ENCODE measurements at places on chromosomes 1 and 21. TPM values are rescaled to one million over a fixed set of nuclear protein-coding genes. Genes with fewer than 3 reads are reported as not detected.

DNA sequence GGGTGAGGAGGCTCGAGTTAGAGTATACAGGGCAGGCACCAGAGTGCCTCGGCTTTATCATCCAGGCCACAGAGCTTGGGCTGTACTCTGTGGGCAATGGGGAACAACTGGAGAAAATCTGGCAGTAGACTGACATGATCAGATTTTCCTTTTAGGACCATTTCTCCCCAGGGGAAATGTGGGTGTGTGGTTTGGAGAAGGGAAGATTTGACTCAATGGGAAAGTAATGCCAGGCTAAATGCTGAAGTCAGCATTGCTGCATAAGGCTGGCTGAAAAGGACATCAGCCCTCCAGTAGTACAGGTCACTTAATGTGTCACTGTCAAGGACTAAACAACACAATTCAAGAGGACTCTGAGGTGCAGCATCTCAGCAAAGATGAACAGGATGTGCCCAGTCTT, 5.0 kb downstream of the FYB2 start:
- no peak for DNase-seq

- no peak for DNase-seq
Observed at GRCh38 chr1:205456383-205456867, 580 bp upstream of the BLACAT1 start.

- DNase-seq = no peak
Observed at GRCh38 chr1:183330335-183330734, 87.8 kb downstream of the NMNAT2 start.

DNA sequence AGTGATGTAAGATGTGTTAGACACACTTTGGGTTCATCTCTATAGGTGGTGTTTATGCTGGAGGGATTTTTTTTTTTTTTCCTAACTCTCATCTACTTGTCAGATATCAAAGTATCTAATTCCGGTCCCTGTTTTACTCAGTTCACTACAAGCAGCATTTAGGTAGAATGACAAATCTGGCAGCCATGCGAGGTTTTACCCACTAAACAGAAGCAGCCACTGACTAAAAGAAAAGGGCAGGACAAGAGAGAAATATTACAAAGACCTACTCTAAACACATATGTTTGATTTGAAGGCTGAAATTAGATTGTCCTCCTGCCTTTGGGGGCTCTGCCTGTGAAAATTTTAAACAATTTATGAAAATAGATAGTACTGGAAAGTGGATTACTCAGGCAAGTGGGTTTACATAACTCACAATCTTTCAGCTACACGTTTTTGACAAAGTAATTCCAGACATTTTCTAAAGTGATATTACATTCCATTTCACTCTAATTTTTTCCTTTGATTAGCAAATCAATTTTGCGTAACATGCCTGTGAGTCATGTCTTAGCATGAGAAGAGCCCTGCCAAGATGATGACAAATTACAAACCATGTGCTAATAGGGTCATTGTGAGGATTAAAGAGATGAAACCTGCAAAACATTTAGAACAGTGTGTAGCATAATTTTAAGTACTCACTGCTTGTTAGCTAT, 172.6 kb downstream of the PLA2G4A start:
- peak; percentile 97 for DNase-seq

The PRRC2C gene
- total RNA-seq = 54.9 TPM

DNA sequence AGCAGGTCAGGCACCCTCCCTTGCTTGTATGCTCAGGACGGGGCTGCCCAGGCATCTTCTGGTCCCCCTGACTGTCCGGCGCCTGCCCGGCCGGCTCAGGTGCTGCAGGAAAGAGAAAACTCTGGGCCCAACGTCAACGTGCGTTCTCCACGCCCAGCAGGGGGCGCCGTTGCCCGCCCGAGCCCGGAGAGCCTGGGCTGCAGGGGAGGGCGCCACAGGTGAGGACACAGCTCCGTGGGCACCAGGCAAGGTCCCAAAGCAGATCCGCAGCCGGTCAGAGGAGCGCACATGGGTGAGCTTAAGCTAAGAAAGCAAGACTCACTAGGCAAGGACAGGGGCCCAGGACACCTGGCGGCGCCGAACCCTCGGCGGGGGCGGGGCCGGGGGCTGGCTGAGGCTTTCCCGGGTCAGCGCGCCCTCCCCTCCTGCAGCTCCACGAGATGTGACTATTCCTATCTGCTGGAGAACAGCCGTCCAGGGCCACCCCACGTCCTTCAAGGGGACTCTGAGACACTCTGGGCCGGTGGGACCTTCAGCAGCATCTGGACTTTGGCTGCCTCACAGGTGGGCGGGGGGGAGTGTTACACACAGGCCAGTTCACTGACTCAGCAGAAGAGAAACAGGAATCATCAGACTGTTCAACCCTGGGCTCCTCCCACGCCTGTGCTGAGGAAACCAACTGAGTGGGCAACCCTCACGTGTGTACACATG, 29.3 kb downstream of the KRTAP10-1 start:
- no peak for DNase-seq

DNA sequence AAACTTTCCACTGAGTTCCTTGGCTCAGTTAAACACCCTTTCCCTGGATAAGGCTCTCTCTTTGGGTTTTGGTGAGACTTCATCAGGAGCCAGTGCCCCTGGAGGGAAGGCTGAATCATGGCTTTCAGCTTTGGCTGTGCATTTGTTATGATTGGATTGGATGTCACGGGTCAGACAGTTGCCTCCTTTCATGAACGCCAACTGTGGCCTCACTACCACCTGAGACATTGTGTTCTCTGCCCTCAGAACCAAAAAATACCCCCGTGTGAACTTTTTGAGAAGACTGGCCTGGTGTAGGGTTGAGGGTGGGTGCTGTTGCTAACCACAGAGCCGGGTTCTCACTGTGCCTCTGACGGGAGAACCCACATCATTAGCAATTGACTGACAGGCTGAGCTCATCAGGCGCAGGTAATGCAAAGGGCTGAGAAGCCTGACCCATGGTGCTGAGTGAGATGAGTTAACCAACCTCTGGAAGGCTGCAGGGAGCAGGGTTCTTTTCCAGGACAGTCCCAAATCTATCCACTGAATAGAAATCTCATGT, 65.6 kb downstream of the HHAT start:
- DNase-seq = no peak

DNA sequence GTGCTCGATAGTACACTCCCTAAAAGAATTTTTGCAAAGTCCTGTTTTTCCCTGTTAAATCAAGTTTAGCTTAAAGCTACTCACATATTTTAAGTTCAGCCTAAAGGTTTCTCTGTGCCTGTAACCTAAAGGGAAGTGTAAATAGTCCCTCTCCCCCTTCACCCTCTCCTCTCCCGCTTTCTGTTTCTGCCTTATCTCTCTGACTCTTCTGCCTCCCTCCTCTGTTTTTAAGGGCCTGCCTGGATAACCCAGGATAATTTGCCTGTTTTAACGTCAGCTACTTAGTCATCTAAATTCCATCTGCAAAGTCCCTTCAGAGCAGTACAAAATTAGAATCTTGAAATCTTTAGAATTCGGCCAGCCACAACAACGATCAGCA, 92.6 kb downstream of the NID1 start:
- DNase-seq = peak; percentile 15

DNA sequence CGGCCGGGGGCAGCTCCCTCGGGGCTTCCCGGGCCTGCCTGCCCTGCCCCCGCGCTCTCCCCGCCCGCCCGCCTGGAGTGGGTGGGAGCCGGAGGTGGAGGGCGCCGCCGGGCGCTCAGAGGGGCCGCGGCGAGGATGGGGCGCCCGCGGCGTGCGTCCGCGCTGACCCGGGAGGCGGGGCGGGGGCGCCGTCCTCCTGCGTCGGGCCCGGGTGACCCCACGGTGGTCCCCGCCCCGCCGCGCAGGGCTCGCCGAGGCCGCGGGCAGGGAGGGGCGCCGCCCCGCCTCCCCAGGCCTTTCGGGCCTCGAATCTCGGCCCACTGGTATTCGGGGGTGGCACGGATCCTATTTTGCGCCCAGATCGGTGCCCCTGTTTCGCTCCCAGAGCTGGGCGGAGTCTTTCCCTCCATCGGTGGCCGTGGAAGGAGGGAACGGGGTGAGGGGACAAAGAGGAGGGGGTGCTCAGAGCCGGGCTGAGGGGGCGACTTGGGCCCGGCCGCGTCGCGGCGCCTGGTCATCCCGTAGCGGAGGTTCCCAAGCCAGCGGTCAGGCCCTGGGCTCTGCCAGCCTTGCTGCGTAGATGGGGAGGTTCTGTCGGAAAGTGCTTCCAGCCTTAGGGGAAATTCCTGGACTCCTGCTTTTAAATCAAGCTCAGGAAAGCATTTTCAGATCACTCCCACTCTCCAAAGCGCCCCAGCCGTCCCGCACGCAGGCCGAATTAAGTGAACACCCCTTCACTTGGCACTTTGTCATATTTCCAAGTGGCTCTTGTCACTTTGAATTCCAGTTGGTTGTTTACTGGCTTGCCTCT, 545 bp downstream of the PATJ start:
- peak; percentile 30 for DNase-seq

The RGSL1 gene
- not detected for total RNA-seq

- DNase-seq = peak; percentile 82
Observed at GRCh38 chr1:58754073-58754613, 29.7 kb downstream of the JUN start.

The MMP23B gene
- 0.26 TPM for total RNA-seq

DNA sequence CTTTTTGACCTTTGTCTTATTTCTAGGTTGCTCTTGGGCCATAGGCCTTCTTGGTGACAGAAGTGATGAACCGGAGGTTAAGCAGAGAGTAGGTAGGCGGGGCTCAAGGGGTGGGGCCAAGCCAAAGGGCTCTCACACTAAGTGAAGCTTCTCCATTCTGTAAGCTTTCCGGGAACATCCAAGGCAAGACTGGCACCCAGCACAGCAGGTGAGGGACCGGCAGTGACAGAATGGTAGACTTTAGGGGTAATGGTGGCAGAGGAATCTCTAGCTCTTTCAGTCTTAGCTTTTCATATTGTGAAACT, at the start of gene TNFAIP8L2:
TNFAIP8L2 (plus strand) TSS at position 135 of the 305 bp plus-strand sequence. CDS start 2,049 bp downstream, outside the sequence.
- no peak for DNase-seq

The C1orf21 gene
- 10.3 TPM for total RNA-seq

The PTGS2 gene
- 22.1 TPM for total RNA-seq

GRCh38 chr1:186465946-186466345, 5.0 kb upstream of the PDC start:
- DNase-seq = no peak

The CA6 gene
- total RNA-seq = not detected

DNA sequence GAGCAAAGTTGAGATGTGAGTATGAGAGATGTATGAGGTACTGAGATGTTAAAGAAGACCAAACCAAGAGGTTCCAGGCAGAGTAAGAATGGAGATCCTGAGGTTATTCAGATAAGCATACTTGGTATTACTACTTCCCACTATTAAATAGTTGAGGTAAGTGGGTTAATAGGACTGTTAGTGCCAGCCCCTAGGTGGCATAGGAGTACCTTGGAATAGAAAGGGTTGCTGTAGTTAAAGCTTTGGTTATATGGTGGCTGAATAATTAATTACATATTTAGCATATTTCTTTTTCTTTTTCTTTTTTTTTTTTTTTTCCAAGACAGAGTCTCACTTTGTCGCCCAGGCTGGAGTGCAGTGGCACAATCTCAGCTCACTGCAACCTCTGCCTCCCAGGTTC, 397.9 kb upstream of the TMPRSS15 start:
- DNase-seq = peak; percentile 7

- peak; percentile 63 for DNase-seq
Observed at GRCh38 chr1:18883636-18884418, 18.5 kb downstream of the ALDH4A1 start.

DNA sequence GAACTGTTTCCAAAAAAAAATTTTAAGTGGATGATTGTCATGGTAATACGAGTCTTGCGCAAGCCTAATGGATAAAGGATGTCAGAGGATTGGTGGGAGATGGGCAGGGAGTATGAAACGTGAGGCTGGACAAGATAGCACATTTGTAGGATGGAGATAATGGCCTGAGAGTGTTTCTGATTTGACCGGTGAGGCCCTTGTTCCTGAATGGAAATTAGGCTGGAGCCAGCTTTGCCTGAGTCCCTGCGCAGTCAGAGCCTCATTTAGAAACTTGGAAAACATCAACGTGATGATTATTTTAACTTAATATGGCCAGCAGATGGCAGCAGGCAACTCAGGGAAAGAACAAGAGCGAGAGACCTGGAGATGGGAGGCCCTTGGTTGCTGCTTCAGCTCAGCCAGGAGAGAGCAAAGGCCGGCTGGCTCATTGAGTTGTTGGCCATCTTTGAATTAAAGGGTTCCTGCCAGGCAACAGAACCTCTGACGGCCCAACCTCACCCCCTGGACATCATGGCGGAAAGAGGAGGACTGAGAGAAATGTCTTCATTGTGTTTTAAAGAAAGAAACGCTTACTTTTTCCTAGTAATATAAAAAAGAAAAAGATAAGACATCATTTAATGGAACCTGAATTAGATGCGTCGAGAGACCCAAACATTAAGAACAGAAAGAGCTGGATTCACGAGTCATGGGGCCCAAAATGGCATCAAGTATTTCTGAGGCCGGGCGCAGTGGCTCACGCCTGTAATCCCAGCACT, 80.3 kb downstream of the SELENOF start:
- peak; percentile 72 for DNase-seq

The FAM229A gene
- total RNA-seq = 0.26 TPM

GRCh38 chr1:19447550-19447949, 37.8 kb downstream of the CAPZB start:
- DNase-seq = no peak

GRCh38 chr1:147700042-147701006, 30.0 kb upstream of the ACP6 start:
- peak; percentile 62 for DNase-seq

GRCh38 chr1:10714337-10715114, 81.9 kb downstream of the CASZ1 start:
- no peak for DNase-seq

DNA sequence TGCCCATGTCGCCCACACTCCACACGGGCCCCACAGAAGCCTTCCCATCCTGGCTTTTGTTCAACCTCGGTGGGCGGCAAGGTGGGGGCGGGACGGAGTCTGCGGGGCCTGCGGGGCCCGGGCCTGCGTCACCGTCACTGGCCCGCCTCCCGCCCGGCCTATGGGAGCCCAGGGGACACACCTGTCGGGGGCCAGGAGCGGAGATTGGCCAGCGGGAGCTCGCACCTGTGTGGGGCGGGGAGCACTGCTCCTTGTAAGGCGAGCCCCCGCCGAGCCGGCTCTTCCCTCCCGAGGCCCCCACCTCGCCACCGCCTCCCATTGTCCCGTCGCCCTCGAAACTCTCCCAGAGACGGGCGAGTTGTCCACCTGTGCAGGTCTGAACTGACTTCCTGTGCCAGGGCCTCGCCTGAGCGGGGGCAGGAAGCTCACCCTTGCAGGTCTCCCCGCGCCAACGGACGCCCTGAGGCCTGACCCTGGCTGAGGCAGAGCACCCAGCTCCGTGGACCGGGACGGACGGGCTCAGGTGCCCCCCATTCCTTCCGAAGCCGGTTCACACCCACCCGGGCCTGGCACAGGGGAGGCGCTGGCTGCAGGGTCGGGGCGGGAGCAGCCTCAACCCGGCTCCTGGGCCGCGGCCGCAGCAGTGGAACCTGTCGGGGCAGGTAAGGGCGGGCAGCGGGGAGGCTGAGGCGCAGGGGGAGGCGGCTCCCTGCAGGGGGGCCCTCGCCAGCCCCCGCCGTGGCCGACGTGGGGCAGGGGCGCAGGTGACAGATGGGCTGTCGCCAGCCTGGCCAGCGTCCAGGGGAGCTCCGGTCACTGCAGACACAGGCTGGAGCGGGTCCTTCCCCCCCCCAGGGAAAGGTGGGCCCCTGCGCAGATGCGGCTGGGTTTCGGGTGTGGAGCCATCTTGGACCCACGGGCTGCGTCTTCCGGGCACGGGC, 10.8 kb upstream of the TTLL10 start:
- peak; percentile 57 for DNase-seq
